Fibroblast of skin of left biceps (primary cell): ENCODE measurements at places on chromosomes 3 and 15.
A peak's percentile ranks its signal among the peaks of the same experiment; 100 is the strongest.

- no peak for DNase-seq
These were observed 369.4 kb downstream of the MAGI1 start for GRCh38 chr3:65669163-65669875.

GRCh38 chr3:52099001-52099401, 42.6 kb upstream of the DUSP7 start:
- DNase-seq: no peak

- DNase-seq: no peak
These were observed 12.9 kb upstream of the FAM3D start for GRCh38 chr3:58679446-58679845.

DNA sequence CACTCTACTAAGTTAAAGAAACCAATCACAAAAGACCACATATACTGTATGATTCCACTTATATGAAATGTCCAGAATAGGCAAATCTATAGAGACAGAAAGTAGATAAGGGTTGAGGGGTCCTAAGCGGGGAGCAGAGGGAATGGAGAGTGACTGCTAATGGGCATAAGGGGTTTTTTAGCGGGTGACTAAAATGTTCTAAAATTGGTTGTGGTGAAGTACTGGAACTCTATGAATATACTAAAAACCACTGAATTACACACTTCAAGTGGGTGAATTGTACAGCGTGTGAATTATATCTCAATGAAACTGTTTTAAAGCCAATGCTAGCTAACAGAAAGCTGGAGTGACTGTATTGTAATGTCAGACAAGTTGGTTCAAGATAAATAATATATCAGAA, 33.3 kb downstream of the KPNA1 start:
- DNase-seq: no peak

DNA sequence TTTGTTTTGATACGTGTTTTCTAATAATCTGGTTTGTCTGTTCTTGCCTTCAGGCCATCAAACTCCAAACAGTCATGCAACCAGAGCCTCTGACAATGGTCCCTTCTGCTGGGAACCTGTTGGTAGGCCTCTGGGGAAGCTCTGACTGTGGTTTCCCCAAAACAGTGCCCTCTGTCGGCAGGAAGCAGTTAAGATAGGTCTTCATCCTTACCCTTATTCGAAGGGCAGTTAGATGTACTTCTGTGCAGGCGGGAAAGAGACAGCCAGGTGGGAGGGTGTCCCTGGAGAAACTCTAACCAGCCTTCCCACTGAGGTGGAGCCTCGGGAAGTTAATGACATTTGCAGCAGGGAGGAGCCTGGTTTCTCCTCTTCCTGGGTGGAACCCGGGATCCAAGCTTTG, 81.6 kb upstream of the CHMP2B start:
- no peak for DNase-seq

DNA sequence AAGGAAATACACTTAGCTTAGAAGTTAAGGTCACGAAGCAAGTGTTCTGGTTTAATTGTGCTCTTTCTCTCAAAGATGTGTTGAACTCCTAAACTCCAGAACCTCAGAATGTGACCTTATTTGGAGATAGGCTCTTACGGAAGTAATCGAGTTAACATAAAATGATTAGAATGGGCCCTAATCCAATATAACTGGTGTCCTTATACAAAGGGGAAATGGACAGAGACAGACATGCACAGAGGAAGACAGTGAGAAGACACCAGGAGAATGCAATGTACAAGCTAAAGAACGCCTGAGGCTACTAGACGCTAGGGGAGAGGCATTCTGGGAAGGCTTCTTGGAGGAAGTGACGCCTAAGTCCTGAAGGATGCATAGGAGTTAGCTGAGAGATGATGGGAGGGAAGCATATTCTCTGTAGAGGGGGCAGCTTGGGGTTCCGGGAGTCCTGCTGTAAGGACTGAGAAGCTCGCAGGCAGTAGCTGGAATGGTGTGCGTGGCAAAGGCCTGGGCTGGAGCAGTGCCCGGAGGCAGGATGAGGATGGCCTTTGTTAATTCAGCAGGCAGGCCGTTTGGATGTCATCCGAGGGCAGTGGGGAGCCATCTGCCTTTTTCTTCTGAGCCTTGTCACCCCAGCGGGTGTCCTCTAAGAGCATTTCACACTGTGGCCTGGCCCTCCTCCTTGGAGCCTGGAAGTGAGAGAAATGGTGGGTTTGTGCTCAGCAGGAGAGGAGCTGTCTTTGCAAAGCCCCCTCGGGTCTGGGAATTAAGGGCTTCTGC, 513.4 kb downstream of the SHQ1 start:
- DNase-seq: no peak

- peak; percentile 22 for DNase-seq
These were observed at the start of gene ABHD6 for GRCh38 chr3:58237238-58237940. Gene ABHD6, plus strand, starts transcription at chr3:58237792. Its CDS starts 18,795 bp downstream, at chr3:58256587.

GRCh38 chr15:34791701-34792100, 3.6 kb downstream of the ACTC1 start:
- no peak for DNase-seq

- no peak for DNase-seq
These were observed 69.8 kb upstream of the PPP2R3A start for GRCh38 chr3:135895734-135896121.

DNA sequence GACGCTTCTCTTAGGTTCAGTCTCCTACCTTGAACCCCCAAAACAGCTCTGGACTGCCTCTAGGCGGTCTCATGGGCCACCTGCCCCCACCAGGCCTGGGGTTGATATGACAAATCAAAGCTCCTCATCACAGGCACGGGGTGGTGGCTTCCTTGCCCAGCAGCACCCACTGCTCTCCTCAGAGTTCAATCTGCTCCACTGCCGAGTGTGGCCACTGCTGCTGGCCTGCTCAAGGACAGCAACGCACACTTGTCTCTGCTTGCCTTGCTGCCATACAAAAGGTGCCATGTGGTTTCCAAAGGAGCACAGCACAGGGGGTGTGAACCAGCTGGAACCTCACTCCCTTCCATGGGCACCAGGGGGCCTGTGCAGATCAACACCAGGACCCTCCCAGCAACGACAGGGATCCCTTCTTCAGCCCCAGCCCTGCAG, 10.2 kb downstream of the KBTBD13 start:
- no peak for DNase-seq

DNA sequence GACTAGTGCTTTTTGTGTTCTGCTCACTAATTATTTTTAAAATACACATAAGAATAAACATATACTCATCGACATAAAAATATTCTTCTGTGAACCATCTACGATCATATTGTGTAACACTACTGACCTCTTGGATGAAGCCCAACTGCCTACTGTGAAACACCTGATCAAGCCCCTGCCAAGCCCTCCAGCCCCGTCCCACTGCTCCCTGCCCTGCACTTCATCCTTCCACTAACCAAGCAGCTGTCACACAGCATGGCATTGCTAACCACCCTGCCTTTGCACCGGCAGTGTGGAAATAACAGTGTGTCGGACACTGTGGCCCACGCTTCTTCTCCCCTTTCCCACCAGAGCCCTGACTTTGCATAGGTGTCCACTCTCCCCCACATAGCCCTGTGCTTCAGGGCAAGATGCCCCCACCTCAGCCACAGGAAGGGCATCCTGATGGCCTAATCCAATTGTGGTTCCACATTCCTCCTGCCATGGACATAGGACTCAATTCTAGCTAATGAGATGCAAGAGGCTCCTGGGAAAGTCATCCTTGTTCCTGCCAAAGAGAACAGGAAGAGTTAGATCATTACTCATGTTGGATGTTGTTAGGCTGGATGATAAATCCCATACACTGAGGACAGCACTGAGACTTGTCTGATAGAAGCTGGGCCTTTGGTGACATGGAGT, 35.0 kb upstream of the ARID3B start:
- no peak for DNase-seq

DNA sequence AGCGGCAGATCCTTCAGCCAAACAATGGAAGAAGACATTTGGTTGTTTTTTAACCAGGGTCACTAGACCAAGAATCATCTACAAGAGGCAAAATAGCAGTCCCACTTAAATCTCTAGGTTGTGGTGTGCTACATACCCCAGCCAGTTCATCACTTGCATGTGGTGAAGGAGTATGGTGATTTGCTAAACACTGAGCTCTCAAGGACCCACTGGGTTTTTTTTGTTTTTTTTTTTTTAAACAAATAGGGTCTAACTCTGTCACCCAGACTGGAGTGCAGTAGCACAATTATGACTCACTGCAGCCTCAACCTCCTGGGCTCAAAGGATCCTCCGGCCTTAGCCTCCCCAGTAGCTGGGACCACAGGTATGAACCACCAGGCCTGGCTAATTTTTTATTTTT, 508.0 kb downstream of the FOXP1 start:
- no peak for DNase-seq

DNA sequence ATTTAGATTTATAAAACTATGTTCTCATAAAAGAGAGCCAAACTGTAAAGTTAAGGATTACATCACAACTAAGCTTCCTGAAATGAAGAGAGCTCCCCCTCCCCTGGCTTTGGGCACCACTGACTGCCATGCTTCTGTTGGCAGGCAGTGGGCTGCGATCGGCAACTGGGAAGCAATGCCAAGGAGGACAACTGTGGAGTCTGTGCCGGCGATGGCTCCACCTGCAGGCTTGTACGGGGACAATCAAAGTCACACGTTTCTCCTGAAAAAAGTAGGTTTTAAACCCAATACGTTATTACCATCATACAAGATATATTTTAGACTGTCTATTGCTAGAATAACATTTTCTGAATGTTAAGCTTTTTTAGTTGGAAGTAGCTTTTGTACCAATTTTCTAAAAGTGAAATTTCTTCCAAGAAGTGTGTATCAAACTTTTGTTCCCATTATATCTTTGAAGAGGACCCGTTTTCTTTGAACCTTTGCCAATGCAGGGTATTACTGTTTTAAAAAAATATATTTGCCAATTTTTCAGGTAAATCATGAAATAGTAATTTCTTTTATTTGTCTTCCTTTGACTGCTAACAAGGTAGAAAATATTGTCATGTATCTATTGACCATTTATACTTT, 184.1 kb downstream of the ADAMTSL3 start:
- DNase-seq: no peak

GRCh38 chr3:125062904-125063618, 7.3 kb upstream of the HEG1 start:
- DNase-seq: peak; percentile 91

DNA sequence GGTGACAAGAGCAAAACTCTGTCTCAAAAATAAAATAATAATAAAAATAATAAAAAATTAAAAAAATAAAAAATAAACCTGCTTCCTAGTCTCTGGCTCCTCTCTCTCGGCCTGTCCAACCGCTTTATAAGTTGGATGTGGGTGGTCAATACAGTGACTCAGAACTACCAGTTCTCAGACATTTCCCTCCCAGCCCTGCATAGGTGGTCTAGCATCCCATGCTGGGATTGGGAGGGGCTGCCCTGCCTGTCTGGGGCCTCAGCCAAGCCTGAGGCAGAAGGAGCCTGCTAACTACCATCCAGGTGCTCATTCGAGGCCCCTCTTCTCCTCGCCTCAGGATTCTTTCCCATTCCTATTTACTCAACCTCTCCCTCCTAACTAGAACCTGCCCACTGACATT, 33.3 kb upstream of the BLM start:
- DNase-seq: no peak

DNA sequence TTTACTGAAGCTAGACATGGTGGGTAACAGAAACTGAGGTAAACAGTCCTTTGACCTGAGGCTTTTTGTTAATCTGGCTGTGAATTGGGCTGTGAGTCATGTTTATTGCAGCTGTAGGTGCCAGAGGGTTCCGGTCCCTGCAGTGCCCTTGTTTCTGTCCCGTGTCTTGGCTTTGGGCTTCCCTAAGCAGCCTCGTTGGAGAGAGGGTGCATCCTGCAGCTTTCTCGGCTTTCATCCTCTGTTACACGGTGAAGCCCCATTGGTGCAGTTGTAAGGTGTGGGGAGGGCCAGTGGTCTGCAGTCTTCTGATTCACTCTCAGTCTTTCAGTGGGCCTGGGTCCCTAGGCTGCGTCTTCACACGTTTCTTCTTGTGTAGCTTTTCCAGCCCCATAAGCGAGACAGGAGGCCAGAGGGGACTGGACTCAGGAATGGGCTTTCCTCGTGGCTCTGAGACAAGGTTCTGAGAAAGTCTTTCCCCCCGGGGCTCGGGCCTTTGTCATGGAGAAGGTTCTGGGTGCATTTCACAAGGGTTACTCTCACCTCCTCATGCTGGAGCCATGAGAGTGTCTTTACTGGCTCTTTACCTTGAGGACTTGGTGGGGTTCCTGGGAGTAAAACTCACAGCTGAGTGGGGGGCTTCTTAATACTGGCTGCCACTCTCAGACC, 33.1 kb downstream of the ASB7 start:
- DNase-seq: no peak

DNA sequence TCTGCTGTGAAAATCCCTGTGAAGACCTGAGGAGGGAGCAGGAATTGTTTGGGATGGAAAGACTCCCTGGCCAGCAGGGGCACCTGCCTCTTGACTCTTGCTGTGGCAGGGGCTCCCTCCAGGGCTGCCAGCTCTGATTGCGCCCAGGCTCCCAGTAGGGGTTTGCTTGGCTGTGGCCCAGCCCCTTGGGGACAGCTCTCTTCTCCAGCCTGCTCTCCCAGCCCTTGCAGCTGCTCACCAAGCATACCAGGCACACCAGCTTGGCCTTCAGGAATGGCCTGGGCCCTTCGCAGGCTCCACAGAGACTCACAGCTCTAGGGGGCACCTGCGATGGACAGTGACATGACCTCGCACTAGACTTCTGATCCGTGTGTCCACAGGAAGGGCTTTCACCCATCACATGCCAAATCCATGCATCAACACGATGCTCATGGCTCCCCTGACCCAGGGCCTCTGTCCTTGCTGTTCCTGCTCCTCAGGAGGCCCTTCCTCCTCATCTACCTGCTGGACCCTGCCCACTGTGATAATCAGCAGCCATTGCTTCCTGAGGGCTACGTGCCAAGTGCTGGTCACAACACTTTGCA, 61.8 kb downstream of the SCN5A start:
- no peak for DNase-seq

DNA sequence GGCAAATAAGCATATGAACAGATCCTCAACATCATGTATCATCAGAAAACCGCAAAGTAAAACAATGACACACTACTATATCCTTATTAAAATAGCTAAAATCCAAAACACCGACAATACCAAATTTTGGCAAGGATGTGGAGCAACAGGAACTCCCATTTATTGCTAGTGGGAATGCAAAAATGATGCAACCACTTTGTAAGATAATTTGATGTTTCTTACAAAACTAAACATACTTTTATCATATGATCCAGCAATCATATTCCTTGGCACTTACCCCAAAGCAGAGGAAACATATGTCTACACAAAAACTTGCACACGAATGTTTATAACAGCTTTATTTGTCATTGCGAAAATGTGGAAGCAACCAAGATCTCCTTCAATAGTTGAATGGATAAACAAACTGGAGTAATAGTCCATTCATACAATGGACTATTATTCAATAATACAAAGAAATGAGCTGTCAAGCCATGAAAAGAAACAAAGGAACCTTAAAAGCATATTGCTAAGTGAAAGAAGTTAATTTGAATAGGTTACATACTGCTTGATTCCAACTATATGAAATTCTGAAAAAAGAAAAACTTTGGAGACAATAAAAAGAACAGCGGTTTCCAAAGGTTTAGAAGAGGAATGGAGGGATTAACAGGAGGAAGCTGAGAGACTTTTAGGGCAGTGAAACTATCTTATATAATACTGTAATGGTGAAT, 172.0 kb downstream of the VPS13C start:
- no peak for DNase-seq
